ENCODE measurements at places on chromosomes 6 and 20.

DNA sequence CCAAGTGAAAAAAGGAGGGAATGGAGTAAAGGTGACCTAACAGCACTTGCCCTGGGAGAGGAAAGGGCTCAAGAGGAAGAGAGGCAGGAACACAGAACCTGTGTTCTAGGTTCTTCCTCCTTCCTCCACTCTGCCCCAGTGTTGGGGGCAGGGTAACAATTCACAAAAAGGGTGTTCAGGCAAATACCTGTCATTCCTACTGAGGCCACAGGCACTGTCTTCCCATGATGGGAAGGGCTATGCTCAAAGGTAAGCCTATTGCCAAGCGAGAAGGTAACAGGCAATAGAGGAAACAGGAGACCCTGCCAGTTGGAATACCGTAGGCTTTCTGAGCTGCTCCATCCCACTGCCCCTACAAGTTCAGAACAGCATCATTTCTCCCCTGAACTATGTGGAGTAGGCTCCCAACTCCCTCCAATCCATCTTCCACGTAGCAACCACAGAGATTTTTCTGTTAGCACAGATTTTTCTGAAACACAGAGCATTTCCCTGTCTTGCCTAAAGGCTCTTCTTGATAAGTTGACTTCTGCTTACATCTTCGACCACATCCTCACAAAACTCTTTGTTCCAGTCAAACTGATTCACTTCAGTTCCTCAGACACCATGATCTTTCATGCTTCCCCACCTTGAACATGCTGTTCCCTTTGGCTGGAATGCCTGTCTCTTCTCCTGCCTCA lies 2.7 kb downstream of the AGPAT1 start:
- DNase-seq, result no peak

GRCh38 chr20:19996917-19997316 lies 20.2 kb upstream of the NAA20 start:
- no peak for DNase-seq

- no peak for DNase-seq
These were observed 23.9 kb upstream of the C20orf203 start for GRCh38 chr20:32697608-32698007.

GRCh38 chr6:52407467-52407866 lies 12.7 kb upstream of the EFHC1 start:
- DNase-seq, result no peak

DNA sequence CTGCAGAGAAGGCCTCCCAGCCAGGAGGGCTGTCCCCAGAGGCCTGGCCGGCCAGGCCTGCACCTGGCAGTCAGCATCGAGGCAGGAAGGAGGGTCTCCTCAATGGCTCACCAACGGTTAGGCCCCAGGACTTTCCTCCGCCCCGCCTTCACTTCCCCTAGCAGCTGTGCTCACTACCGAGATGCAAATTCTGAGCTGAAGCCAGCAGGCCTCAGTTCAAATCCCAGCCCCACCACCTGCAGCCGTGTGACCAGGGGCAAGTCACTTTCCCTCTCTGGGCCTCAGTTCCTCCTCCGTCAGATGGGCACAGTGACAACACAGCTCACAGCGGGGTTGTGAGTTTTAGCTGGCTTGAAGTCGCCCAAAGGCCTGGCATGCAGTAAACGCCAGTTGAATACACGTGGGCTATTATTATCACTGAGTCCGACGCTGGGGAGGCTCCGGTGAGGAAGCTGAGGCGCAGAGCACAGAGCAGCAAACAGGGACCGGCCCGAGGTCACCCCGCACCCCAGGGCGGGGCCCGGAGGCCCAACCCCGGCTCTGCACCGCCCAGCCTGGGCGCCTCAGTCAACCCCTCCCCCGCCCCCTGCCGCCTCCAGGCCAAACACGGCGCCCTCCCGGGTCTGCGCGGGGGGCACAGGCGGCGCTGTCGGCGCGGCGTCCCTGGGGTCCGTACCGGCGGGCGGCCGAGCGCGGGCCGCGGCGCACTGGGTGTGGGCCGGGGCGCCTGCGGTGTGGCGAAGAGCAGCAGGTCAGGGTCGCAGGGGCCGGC lies 671 bp downstream of the E2F1 start:
- peak; percentile 51 for DNase-seq

All from naive B cell (primary cell).